Astrocyte of the hippocampus (primary cell): ENCODE measurements at places on chromosomes 13 and 19.

- no peak for DNase-seq
Observed at GRCh38 chr13:110492679-110493593, 68.6 kb downstream of the RAB20 start.

- DNase-seq = no peak
Observed at GRCh38 chr19:53785196-53785889, 38.8 kb downstream of the NLRP12 start.

DNA sequence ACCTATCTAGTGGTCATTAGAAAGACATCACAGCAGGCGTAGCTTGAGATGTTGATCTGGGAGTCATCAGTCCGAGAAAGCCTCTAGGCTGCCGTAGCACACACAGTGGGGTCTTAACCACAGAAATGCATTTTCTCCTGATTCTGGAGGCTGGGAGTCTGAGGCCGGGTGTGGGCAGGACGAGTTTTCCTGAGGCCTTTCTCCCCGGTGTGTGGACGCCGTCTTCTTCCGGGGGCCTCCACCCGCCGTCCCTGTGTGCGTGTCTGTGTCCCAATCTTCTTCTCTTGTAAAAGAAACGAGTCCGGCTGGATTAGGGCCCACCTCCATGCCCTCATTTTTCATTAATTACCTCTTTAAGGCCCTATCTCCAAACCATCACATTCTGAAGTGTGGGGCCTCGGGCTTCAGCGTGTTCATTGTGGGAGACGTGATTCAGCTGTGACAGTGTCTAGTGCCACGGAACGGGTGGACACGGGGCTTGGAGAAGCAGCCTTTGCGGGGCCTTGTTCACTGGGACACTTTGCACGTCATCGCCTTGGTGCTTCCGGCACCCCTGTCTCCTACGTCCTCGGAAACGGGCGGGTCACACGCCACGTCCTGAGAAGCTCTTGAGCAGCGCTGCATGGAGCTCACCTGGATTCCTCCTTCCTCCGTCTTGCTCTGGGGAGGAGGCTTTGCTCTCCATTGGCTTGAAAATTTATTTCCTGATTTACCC is 208.9 kb upstream of the SOX1 start:
- DNase-seq = no peak

GRCh38 chr19:2474232-2475017 is 1.5 kb upstream of the GADD45B start:
- DNase-seq = peak; percentile 98
